Urinary bladder (tissue), 4 donors: ENCODE measurements at places on chromosomes 5 and 9. TPM values are rescaled to one million over a fixed set of nuclear protein-coding genes. Genes with fewer than 3 reads are reported as not detected.

- DNase-seq: no peak
Measured at GRCh38 chr5:179836225-179837019, 15.7 kb downstream of the SQSTM1 start.

- DNase-seq: no peak
Measured at GRCh38 chr9:1400983-1401382, 350.8 kb downstream of the DMRT2 start.

Gene LRRC26
- total RNA-seq: not detected

DNA sequence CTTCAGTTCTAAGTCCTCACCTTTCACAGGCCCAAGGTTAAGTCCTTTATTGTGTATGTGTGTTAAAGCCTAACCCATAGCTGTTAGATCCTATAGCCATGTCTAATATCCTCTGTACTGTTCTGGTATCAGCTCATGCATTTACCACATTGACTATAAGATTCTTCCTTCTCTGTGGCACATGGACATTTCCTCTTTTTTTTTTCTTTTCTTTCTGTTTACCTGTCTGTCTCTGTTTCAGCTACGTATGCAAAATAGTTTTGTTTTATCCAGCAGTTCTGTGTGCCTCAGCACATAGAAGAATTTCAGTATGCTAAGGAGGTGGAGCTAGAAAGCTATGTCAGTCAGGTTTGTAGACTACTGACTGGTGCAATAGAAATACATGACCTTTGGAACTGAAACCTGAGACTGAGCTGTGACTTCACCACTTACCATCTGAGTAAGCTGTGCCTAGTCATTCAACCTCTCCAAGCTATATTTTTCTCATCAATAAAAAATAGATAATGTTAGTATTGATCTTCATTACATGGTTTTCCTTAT lies 155.6 kb upstream of the VLDLR start:
- no peak for DNase-seq

Gene SLC34A1
- not detected for total RNA-seq

Gene DDX4
- total RNA-seq: 0.42 TPM

DNA sequence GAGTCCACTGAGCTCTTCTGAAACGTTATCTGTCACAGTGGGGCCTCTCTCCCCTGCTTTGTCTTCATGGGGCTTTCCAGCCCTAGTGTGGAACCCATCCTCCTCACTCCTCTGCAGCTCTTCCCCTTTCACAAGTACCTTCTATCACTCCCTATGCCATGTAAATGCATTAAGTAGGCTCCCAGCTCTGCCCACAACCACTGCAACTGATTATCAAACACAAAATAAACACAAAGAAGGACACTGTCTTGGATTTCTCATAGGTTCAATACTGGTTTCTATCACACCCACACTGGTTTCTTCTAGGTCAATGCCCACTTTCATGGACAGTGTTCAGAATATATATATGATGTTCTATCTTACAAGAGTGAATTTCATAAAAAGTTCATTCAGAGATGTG lies 139.4 kb downstream of the GNAQ start:
- no peak for DNase-seq

DNA sequence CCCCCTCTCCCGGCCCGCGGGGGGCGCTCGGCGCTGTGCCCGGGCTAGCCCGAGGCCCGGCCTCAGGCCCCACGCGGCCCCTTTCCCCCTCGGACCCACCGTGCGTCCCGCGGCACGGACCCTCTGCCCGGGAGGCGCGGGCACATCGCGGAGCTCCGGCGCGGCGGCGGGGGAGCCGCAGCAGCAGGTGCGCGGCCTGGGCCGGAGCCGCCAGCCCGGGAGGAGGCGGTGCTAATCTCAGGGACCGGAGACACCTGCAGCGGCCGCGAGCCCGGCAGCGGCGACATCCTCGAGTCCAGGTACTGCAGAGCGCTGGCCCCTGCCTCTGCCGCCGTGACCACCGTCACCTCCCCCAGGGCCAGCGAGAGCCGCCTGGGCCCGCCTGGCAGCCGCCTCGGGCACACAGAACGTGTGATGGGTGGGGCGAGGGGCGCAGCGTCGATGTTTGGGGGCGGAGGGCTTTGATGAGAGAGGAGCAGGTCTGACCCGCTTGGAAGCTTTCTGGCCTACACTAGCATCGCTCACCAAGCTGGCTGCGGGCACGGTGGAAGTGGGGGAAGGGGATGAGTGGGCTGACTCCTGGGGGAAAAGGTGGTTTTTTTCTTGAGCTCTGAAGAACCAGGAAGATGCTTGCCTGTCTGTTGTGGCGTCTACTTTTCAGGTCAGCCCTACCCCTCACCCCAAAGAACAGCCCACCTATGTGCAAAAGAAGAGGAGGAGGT lies 524 bp downstream of the CYFIP2 start:
- no peak for DNase-seq

- no peak for DNase-seq
Measured at GRCh38 chr9:32344551-32345182, 39.8 kb upstream of the ACO1 start.

DNA sequence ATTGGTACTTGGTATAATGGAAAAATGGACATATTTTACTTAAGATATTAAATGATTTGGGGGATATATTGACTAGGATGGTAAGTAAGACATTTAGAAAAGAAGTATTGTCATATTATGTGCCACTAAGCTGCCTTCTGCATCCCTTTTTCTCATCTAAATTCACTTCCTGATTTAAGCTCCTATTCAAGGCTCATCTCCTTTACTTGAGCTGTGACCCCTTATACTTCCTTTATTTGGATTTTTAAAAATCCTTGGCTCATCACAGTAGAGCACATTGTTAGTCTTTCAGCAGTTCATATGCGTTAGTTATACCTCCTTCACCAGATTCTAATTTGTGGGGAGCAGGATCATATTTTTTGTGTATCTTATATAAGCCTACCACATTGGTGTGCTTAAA lies 6.6 kb downstream of the COMMD10 start:
- no peak for DNase-seq

Gene IL3
- total RNA-seq: not detected

- DNase-seq: no peak
Measured at GRCh38 chr5:38362713-38363112, 104.4 kb downstream of the EGFLAM start.

Gene SHLD3
- 9.9 TPM for total RNA-seq

DNA sequence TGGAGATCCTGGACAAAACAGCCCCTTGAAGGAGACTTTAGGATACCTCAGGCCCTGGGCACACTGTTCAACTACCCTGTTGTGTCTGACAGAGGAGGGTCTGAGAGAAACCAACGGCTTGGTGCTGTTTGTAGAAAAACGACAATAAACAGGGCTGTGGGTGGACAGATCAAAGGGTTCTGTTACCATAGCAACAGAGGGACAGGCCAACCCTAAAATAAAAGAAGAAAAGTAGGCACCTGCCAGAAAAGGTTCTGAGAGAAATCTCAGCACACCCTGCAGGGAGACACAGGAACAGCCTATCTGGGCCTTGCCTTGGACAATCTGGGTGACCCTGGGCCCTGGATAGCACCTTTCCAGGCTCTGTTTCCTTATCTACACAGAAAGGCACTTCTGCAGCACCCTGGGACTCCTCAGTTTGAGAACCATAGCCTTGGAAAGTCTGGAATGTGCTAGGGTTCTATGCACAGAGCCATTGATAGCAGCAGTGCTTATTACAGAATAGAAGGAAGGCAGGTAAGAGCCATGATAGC lies 104.8 kb upstream of the TBC1D2 start:
- DNase-seq: no peak

- no peak for DNase-seq
Measured at GRCh38 chr9:137809040-137809576, 68.5 kb upstream of the CACNA1B start.

Gene FAF2
- 43.4 TPM for total RNA-seq

Gene SYK
- 12.1 TPM for total RNA-seq

GRCh38 chr9:113873446-113873845 lies 2.7 kb upstream of the ZNF618 start:
- no peak for DNase-seq

- no peak for DNase-seq
Measured at GRCh38 chr9:126613651-126614050, at the start of gene LMX1B. Gene LMX1B (plus strand): TSS chr9:126613928. CDS start chr9:126614450, 522 bp downstream.

GRCh38 chr5:74738406-74738805 lies 28.5 kb downstream of the GFM2 start:
- no peak for DNase-seq

Gene IFNB1
- total RNA-seq: not detected

- no peak for DNase-seq
Measured at GRCh38 chr9:134192951-134193731, 28.8 kb upstream of the RNU6ATAC start.

Gene ORM2
- not detected for total RNA-seq

DNA sequence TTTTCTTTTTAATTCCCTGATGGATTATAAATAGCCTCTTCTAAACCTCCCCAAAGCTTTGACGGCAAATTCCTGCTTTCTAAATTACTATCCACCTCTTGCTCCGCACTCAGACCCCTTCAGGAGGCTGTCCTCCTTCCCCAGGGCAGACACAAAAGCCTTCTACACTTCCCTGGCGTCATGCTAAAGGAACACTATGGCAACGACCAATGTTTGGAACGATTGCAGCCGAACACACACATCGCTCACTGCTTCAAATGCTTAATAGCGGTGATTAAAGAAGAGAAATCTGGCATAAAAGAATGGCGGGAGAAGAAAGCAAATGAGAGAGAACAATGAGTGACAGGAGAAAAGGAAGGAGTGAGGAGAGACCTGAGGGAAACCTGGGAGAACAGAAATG lies 297.3 kb downstream of the MLLT3 start:
- DNase-seq: no peak

Gene SPDL1
- 22.5 TPM for total RNA-seq

- DNase-seq: no peak
Measured at GRCh38 chr9:29212397-29213387, 1639.4 kb upstream of the C9orf72 start.

DNA sequence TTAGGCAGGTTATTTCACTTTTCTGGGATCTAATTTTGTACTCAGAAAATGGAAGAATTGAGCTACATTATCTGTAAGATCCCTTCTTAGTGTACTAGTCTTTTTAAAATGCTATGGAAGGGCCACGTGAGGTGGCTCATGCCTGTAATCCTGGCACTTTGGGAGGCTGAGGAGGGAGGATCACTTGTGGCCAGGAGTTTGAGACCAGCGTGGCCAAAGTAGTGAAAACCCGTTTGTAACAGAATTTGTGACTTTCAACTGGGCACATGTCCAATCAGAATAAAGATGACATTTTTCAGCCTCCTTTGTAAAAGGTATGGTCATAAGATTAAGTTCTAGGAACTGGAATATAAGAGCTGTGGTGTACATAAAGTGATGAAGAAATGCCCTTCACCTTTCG lies 3.1 kb upstream of the RAB3C start:
- DNase-seq: no peak

DNA sequence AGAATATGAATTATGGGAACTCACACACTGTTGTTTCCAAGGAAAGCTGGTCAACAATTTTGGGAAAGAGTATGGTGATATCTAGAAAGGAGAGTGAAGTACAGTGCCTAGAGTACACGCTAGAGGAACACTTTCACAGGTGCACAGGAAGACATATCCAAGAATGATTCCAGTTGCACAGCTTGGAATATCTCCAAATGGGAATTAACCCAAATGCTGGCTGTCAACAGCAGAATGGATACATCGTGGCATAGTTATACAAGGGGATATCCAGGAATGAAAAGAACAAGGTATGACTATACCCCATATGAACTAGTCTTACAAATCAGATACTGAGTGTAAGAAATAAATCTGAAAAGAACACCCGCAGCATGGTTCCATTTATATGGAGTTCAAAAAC lies 231.3 kb downstream of the FSTL4 start:
- no peak for DNase-seq

DNA sequence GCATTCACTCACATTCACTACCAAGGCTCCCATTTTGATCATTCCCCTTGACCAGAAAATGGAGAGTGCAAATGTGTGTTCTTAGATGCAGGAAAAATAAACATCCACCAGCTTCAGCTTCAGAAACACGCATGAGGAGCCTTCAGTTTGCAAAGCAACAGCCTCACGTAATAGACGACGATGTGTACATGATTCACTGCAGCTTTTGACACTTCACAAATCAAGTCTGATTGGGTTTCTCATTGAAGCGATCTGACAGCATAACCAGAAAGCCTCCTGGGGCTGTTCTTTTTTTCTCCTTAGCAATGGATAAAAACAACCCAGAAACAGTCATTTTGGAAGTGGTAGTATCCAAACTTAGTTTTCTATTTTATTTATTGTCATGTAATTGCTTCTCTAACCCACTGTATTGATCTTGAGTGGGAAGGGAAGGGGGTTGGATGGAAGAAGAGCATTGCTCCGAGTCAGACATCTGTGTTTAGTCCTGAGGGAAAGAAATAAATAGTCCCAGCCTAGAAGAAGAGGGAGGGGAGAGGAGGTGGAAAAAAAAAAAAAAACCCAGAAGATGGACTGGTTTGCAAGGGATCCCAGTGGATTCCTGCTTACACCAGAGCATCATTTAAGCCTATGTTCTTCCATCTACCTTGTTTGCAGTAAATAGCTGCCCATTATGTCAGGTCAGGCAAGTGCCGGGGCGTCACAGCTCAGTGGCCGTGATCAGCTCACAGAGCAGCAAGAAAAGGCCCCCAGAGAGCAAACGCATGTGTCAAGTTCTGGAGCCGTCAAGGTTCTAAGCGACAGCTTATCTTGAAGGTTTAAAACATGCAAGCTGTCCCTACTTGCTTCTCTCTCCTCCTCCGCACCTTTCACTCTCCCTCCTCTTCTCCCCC lies 190.2 kb upstream of the SNX2 start:
- no peak for DNase-seq

DNA sequence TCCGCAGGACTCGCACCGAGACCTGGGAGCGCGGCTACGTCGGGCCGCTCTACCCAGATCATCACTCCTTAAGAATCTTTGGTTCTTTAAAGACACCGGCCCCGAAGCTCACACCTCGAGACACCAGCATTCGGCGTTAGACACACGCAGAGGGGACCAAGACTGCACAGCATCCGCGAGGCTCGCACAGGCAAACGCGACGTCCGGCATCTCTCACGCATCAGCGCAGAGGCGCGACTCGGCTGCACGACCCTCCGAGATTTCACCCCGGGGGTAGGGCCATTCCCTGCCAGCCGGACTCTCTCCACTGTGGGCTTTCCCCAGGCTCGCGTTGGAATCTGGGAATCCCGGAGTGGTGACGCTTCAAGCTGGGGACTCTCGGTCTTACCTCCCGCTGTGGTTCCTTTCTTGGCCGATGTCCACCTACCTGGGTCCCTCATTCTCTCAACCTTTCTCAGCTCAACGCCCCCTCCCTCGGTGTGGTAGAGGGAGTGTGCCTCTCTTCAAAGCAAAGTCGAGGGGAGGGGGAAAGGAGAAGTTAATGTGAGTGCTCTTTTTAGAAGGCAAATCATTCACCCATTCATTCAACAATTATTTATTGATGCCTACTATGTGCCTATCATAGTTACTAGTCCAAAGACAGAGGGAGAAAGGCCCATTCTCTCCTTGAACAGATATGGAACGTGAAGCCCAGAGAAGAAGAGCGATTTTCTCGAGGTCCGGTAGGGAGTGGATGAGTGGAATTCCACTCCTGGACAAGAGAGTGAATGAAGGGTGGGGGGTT lies 1.3 kb upstream of the HAND1 start:
- no peak for DNase-seq

Gene CFAP77
- not detected for total RNA-seq

- no peak for DNase-seq
Measured at GRCh38 chr5:79418276-79418675, 95.7 kb downstream of the HOMER1 start.
